ENCODE measurements at places on chromosomes 7 and 10.

DNA sequence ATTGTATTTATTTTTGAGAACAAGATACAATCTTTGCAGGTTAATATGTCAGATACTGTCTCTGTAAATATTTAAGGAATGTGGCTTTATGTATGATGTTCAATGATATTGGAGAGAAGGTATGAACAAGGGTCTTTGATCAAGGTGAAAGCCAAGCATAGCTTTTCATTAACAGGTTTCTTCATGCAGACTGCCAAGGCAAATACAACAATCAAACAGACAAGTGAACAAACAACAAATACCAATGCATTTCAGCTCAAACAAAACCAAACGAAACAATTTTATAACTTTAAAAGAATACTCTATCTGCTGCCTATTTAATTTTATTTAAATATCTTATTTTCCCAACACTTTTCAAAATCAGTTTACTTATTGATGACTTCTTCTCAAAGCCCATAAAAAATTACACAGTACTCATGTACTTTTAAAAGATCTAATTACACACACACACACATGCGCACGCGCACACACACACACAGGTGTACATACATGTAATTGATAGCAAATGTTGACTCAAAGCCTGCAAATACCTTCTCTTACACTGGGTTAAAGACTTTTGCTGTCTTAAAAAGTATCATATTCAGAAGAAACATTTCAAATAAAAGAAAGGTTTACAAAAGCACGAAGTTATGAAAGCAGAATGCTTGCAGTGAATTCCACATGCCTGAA is 201.1 kb upstream of the CCDC6 start:
- DNase-seq: no peak

- DNase-seq: no peak
Measured at GRCh38 chr7:2116989-2117591, 115.7 kb downstream of the MAD1L1 start.

- DNase-seq: no peak
Measured at GRCh38 chr7:119712886-119713462, 560.0 kb upstream of the KCND2 start.

DNA sequence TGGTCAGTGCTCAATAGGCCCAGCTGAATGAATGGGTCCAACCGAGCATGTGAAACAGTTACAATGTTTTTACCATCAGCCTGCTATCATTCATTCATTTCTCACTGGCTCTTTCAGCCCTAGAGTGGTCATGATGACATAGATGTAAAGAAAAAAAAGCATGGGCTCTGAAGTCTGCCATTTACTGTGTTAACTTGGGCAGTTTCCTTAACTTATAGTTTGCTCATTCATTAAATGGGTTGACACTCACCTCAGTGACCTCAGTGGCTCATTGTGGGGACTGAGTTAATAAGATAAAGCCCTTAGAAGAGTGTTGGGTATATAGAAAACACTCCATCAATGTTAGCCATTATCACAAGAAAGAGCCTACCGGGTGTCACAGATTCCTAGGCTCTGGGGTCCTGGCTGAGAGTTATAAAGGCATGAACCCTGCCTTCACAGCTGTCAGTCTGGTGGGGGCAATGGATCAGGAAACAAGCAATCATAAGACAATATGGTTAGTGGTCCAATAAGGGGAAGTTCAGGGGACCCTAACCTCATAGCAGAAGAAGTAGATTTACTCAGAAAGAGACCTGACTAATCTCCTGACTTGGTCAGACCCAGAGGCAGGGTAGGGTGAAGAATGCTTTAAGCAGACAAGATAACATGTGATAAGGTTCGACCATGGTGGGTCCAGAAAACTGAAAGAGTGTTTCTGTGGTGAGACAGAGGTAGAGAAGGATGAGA is 29.7 kb upstream of the GPAM start:
- DNase-seq: no peak
